Cortex of kidney (tissue), 1 donor: ENCODE measurements at places on chromosomes 5 and 9.

GRCh38 chr9:112900901-112901300 is 10.2 kb upstream of the SLC46A2 start:
- DNase-seq = no peak

DNA sequence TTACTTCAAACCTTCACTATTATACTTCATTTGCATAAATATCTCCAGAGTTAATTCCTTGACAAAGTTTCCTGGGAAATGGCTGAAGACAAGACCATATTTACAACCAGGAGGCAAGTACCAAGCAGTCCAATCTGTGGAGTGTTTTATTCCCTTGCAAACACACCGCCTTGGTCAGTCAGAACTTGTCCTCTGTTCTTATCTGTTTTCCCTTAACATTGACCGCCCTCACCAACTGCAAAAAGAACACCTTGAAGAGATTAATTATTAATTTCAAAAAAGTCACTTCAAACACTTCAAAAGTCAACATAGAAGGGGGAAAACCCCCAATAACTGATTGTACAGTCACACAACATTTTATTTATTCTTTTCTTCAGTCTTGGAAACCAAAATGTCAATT is 269.0 kb upstream of the RGMB start:
- DNase-seq = no peak

DNA sequence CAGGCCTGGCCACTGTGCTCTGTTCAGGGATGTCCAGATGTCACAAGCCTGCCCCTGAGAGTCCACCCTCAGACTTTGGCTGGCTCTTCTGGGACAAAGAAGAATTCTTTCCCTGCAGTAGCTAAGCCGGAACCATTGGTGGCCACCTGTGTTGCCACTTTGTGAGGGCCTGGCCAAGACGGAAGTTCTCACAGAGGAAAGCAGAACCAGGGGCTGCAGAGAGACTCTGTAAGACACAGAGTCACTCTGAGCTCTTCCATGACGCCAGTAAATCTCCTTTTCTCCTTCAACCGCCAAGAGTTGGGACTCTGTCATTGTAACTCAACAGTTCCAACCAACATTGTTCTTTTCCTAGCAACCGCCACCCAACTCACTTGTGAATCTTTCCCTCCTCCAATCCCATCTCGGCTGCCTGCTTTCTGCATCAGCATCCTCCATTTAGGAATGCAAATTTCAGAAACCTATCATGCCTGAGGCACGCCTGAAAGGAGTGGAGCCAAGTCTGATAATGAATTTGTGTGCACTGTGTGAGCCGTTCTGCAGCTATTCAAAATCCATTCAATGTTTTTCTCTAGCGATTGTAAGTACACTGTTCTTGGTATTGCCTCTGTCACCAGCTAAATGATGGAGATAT is 37.8 kb upstream of the ATP6V1G1 start:
- DNase-seq = no peak

DNA sequence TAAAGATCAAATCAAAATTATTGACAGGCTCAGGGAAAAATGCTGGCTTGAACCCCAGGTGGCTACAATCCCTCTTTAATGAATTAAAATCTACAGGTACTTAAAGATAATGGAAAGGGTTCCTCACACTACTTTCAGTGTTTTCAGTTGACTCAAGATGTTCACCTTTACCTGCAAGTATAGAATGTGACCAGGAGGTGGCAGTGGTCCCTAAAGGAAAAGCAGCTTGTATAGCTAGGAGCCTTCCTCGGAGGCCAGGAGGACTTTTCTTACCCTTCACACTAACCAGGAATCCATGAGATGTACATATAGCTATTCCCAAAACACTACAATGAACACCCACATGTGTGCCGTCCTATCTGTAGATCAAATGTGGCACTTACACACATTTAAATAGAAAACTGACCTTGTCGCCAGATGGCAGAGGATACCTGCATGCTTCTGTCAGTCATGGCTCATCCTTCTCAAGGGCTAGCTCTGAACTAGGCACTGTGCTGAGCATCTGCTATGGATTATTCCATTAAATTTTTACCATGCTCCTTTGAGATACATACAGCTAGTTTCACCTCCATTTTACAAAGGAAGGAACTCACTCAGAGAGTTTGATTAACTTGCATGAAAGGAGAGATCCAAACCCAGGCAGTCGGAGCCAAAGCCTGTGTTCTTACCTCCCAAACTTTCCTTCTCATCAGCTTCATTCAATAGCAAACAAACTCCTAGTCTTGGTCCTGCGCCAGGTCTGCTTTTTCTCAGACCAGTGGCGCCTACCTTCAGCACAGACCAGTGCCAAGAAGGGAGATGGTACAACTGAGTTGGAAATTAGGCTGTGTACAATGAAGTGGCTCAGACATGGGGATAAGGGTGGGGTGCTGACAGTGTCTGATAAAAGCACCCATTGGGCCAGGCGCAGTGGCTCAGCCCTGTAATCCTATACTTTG is 24.5 kb downstream of the C9orf152 start:
- DNase-seq = no peak

DNA sequence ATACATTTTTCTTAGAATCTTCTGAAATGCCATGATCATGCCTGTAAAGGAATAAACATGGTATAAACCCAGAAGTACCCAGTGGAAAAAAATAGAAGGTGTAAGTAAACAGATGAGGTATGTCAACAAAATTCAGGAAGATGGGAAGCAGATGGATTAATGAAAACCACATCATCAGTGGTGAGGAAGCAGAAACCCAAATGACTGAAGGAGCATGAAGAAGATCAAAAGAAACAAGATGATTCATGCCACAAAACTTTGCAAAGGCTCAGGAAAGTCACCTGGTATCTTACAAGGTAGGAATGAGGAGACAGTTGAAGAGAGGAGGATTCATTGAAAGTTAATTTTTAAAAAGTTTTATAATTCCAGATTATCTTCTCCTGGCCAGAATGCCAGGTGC is 132.8 kb upstream of the PAPPA start:
- DNase-seq = no peak

DNA sequence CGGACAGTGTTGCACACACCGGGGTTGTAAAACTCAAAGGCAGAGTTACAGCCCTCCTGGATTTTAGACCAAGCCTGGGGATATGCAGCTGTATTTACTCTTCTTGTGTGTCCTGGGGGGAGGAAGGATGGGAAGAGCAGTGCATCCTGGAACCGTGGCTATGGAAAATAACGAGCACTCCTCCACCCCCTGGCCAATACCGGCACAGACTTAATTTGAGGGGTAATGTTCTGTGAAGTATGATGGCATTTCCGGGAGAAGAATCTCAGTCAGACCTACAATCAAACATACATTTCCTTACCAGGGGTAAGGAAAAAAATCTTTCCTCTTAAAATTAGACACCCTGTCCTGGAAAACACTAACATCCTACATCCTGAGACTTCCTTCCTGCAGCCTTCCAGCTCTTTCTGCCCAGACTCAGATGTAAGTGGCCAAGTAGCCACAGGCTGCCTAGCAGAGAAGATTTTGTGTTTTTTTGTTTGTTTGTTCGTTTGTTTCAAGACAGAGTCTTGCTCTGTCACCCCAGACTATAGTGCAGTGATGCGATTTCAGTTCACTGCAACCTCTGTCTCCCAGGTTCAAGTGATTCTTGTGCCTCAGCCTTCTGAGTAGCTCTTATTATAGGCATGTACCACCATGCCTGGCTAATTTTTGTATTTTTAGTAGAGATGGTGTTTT is 11.0 kb upstream of the ERMP1 start:
- DNase-seq = no peak

GRCh38 chr5:147167529-147167928 is 67.3 kb upstream of the STK32A start:
- DNase-seq = no peak

DNA sequence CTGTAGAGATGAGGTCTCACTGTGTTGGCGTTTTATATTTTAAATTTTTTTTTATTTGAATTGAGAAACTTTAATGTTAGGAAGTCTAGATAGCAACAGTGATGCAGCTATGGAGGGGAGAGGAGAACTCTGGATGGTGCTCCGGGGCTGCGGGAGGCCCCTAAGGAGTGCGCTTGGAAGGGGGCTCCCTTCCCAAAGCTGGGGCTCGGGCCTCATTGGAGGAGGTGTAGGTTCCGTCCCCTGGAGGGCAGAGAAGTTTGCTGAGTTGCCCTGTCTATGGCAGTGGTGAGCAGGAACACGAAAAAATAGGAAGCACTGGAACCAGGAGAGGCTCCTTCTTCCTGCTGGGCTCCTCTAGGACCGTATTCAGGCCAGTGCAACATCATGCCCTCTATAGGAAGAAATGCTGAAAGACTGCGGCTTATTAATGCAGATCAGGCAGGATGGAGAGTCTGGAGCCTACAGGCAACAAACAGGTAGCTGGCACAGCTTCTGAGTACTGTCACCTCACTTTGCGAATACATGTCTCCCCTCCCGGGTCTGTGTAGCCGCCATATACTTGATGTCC is 16.1 kb downstream of the AHRR start:
- DNase-seq = no peak

DNA sequence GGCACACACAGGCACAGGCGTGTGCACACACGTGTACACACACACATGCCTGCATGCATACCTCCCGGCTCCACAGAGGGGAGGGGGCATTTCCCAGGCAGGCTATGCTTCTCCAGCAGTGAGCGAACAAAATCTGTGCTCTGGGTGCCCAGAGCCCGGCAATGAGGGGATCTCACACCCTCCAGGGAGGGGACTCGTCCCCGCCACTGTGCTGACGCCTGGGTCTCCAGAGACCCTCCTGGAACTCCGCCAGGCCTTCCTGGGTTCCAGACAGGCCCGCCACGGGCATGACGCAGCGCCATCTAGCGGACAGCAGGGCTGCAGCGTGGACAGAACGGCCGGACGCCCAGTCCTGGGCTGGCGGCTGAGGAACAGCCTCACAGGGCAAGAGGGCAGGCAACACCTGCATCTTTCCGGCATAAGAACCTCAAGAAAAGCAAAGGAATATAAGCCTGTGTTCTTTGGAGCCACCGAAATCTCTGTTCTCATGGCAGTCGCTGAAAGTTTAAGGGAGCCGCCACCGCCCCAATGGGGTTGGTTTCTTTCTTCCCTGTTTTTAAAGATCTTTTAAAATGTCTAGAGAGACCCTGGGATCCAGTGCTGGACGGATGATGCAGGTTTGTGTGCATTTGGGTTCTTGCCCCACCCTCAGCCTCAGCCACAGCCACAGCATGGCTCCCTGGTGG is 135.6 kb upstream of the PPP1R26 start:
- DNase-seq = no peak

DNA sequence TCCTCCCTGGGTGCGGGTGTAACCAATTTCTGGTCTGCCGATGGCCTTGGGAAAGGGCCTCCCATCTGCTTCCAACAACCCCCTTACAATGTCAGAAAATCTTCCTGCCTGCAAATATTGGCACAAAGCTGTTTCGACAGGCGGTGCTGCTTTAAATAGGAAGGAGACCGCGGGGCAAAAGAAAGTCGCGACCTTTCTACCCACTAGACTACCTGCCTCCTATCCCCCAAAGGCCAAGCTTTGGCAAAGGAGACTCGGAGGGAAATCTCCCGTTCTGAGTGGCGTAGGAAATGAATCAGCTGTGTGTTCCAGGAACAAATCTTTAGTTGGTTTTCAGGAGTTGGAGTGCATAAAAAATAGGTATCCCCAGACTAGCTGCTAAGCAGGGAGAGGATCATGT is 36.8 kb upstream of the NFIB start:
- DNase-seq = no peak

- DNase-seq = no peak
Measured at GRCh38 chr9:131010482-131011273, 1.7 kb downstream of the LAMC3 start.

GRCh38 chr9:311841-312240 is 97.2 kb downstream of the DOCK8 start:
- DNase-seq = no peak

GRCh38 chr9:110844121-110844520 is 175.5 kb downstream of the MUSK start:
- no peak for DNase-seq

DNA sequence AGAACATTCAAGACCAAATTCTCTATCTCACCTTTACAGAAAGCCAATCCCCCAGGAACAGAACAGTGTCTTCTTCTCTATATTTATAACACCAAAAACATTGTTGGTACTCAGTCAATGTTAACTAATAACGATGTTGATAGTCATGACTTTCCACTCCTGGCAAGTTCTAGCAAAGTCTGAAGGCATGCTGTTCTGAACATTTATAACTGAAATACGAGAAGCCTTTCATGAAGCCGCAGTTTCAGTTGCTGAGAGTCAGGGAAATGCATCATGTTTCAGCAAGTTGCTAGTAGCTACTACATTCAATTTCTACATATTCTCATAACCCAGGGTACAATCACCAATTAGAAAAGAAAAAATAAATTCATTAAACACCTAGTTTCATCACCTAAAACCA is 301.4 kb downstream of the PDE4D start:
- no peak for DNase-seq

GRCh38 chr5:114999176-114999575 is 170.5 kb downstream of the TRIM36 start:
- DNase-seq = no peak

GRCh38 chr5:116562669-116563068 is 12.0 kb downstream of the SEMA6A start:
- DNase-seq = no peak

DNA sequence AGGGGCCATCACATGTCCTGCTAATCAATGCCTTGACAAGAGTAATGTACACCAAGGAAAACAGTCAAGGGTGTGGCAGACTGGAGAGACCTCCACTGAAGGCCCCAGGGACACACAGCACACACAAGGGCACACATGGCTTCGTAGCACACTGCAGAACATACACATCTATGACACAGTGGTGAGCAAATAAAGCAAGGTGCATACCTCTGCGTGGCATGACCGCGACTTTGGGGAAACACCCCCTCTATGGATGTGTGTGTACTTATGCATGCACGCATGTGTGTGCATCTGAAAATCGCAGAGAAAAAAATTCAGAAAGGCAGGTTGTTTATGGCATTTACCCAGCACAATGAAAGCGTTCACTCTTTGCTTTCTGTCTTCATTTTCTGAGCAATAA is 20.5 kb downstream of the SEMA4D start:
- DNase-seq = no peak

GRCh38 chr9:87685871-87686519 is 39.9 kb upstream of the CTSL start:
- no peak for DNase-seq
